ENCODE measurements at places on chromosomes 11 and 22.

DNA sequence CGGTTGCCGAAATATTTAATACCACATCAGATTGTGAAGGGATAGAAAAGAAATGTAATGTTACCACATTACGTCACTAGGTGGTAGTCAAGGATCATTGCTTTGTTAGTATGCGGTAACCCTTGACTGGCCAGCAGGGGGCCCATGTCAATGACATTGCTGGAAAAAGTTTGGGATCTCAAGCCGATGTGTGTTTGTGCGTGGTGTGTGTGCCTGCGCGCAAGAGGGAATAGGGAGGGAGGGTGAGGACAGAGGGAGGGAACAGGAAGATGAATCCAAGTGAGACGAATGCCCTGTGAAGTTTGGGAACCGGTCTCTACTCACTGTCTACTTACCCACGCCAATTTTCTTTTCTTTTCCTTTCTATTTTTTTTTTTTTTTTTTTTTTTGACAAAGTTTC, 10.7 kb upstream of the MRGPRX2 start:
- DNase-seq: peak; percentile 49

DNA sequence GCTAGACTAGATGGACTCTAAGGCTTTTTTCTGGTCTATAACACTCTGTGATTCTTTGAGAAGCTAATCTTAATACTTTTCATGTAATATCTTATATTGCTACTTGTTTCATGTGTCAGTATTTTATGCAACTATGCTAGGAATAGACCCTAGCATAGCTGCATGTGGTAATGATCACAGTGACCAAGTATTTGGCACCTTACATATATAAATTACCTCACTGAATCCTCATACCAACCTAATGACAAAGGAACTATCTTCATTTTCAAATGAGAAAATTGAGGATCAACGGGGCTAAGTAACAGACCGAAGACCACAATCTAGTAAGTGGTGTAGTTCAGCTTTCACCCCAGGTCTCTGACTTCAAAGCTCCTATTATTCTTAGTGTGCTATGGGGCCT, 327.3 kb upstream of the PITPNB start:
- no peak for DNase-seq

DNA sequence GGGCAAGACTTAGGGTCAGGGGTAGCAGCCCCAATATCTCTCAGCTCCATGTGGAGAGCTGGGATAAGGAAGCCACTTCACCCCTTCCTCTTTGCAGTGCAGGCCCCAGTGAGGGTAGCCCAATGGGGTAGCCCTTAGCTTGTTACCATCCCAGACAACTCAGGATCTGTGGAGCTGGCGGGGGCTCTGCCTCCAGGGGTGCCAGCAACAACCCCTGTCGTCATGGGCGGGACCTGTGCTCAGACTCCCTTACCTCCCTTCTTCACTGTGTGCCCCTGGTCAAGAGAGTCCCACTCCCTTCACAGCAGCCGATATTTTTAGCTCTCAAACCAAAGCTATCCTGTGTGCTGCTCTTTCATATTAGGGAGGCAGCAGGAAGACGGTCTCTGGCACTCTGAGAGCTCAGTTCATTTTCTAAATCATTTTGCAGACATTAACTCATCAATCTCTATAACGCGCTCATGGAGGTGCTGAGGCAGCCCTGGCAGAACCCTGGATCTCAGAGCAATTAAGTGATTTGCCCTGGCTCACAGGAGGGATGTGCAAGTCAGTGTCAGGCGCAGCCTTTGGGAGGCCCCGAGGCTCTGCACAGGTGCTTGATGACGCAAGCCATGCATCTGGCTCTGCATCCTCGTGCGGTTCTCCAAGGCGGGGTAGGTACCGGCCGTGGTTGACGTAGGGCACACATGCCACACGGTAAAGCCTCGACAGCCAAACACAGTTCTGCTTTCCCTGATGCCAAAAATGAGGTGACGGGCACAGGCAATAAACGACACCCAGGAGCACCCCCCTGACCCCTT, 357.6 kb downstream of the SHANK2 start:
- no peak for DNase-seq

DNA sequence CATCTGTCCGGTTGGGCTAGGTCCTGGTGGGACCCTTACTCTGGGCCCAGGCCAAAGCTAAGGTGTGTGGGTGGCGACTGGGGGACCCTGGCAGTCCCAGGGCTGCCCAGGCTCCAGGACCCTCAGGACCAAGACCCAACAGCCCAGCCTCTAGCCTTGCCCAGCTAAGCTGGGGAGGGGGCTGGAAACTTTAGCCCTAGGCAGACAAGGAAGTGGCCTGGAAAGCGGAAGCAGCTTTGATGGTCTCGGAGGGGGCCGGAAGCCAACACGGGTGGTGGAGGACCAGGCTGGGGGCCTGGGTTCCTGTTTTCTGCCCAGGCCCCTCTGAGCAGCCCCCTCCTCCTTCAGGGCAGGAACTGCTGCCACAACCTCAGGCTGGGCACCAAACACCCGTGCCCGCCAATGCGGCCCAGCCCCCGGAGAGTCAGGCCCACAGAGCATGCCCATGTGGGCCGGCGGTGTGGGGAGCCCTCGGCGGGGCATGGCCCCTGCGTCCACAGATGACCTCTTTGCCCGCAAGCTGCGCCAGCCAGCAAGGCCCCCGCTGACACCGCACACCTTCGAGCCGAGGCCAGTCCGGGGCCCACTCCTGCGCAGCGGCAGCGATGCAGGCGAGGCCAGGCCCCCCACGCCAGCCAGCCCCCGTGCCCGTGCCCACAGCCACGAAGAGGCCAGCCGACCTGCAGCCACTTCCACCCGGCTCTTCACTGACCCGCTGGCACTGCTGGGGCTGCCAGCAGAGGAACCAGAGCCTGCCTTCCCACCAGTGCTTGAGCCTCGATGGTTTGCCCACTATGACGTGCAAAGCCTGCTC, 2.8 kb downstream of the SIPA1 start:
- no peak for DNase-seq

GRCh38 chr11:70766901-70767300, 368.6 kb downstream of the CTTN start:
- no peak for DNase-seq

DNA sequence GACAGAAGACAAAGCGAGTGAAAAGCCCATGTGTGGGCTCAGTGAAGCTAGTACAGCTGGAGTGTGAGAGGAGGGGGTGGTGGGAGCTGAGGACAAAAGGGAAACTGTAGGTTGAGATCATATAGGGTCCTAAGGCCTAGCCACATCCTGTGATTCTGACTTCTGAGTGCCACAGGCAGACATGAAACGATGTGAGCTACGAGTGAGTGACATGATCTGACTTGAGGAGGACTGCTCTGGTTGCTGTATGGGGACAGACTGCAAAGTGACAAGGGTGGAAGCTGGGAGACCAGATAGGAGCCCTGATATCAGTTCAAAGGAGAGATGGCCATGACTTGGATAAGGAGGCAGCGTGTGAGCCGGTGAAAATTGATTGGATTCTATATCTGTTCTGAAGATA, 85.4 kb downstream of the MICAL2 start:
- no peak for DNase-seq

DNA sequence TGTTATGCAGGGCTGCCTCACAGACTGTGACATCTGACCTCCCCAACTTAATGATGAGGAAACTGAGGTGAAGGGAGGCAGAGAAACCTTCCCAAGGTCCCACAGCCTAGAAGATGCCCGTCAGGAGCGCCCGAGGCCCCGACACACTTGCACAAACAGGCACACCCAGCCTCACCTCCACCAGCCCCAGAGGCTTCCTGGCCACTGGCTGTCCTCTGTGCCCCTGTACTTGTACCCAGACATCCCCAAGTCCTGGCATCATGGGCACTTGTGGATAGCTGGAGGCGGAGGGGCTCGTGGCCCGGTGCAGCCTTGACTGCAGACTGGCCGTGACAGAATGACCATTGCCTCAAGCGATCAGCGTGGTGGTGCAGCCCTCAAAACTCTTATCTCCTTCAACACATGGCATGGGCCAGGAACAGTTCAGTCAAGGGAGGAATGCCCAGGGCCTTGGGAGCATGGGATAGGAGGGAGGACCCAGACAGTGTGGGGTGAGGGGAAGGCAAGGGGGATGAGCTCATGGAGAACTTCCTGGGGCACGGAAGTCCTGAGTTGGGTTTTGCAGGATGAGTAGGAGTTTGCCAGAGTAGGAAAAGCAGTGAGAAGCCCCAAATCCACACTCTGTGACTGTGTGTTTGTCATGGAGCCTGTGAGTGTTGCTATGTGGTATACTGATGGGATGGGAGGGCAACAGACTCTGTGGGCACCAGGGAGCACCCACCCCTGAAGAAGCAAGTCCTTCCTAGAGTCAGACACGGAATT, 25.8 kb upstream of the PPARA start:
- no peak for DNase-seq

Data from activated CD4-positive, alpha-beta T cell treated with anti-CD3 and anti-CD28 coated beads for 24 hours (primary cell).